Left renal pelvis (tissue), 4 donors: ENCODE measurements at places on chromosomes 1 and 21. TPM values are rescaled to one million over a fixed set of nuclear protein-coding genes. Genes with fewer than 3 reads are reported as not detected.

DNA sequence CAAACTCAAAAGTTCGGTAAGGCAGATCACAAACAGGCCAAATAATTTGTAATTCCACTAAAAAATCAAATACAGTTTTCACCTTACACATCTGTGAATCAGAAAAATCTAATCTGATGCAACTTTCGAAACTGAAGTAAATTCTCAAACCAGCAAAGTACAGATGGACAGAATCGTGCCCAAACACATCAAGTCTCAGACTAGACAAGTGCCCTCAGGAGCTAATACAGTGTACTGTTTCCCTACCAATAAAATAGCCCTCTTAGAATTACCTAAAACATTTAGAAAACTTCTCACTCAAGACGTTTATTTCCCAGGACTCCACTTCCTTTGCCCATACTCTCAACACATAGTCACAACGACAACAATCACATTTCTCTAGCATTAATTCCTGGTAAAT is 134.2 kb downstream of the SMYD2 start:
- no peak for DNase-seq

GRCh38 chr1:161200992-161201835 is 953 bp upstream of the NDUFS2 start:
- DNase-seq: no peak

- no peak for DNase-seq
Observed at GRCh38 chr1:108657356-108658080, 3.4 kb downstream of the HENMT1 start.

DNA sequence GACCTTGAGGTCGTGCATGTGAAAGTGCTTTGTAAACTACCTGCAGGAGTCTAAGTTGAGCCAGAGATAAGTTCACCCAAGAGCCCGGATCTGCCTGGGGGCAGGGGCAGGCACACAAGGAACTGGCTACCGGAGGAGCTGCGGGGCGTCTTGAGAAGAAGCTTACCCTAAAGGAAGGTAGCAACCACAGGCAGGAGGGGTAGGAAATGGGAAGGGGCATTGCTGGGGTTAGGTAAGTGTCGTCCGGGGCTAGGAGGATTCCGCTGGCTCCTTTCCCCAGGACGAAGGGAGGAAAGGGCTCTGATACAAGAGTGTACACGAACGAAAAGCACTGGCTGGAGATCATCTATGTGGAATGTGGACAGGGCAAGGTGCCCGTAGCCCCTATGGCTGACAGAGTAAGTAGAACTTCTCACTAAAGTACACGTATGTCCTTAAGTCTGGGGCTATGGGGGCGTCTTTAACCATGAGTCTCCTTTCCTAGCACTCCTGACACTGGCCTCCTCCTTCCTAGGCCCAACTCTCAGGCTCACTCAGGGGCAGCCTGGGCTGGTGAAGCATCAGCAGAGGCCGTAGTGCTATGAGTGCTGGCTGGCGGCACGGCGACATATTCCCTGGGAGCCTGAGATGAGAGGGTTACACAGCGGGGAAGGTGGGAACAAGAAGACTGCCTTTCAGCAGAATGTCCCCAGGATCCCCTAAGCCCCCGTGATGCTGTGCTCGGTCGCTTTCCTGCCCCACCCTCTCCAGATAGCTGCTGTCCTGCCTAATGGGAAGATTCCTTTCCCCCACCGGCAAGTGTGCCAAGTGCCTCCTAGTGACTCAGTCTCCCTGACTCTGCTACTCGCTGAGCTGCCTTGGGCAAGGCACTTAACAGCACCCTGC is 9.1 kb upstream of the GALNT2 start:
- DNase-seq: no peak

DNA sequence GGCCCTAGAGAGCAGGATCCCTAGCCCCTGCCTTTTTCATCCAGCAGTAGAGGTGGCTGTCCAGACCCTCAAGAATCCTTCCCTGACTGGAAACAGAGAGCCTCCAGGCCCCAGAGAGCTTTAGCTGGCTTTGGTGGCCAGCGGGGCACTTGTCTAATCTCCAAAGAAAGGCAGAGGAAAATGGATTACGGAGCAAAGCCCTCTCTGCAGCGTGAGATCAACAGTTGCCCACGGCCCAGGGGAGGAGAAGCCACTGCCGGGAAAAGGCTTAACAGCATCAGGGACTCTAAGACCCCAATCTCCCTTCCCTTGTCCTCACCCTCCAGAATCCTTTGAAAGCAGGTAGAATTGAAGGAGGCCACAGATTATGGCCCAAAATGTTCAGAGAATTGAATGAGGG is 35.8 kb upstream of the GRIK3 start:
- DNase-seq: no peak

- no peak for DNase-seq
Observed at GRCh38 chr1:82587371-82587770, 786.6 kb downstream of the ADGRL2 start.

GRCh38 chr1:39901464-39901713 is 328 bp downstream of the MYCL start:
- DNase-seq: no peak

Gene BCL2L15
- polyA plus RNA-seq: 0.34 TPM

Gene APCS
- polyA plus RNA-seq: not detected

Gene NOS1AP
- 13.0 TPM for polyA plus RNA-seq
